ENCODE measurements at places on chromosomes 7 and 10.

DNA sequence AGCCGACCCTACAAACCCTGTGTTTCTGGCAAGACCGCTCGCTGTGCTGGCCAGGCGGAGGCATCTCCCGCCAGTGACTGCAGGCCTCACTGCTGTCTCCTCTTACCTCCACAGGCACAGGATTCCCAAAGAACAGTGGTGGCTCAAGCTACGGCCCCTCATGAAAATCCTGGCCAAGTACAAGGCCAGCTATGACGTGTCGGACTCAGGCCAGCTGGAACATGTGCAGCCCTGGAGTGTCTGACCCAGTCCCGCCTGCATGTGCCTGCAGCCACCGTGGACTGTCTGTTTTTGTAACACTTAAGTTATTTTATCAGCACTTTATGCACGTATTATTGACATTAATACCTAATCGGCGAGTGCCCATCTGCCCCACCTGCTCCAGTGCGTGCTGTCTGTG, 36.2 kb downstream of the PITRM1 start:
- DNase-seq = no peak

DNA sequence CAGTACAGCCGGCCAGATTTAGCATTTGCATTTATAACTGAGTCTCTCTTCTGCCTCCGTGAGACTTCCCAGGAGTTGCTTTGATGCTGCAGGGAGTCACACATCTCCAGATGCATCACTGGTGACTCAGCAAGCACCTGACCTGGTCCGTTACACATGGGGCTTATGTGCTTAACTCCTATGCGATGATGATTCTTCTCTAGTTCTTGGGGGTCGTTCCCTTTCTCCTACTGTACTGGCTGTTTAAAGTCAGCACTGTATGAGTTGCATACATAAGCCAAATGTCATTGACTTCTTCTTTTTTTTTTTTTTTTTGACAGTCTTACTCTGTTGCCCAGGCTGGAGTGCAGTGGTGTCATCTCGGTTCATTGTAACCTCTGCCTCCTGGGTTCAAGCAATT, 13.0 kb upstream of the AKR1E2 start:
- peak; percentile 57 for DNase-seq

- DNase-seq = no peak
Observed at GRCh38 chr7:41536873-41537665, 165.8 kb downstream of the INHBA start.

GRCh38 chr7:149300620-149301285, 38.8 kb downstream of the ZNF783 start:
- no peak for DNase-seq

DNA sequence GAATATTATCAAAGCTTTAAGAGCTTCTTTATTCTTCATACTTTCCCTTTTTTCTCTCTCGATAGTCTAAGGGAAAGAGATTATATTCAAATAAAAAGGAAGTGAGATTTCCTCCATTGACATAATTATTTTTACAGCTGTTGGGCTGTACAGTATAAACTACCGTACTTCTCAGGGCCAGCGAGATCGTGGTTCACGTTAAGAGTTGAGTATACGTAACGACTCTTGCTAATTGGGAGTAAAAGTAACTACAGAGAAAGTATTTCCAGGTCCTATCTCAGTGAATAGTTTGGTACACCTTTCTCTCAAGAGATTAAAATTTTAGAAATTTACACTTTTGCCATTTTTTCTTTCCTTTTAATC, 57.8 kb downstream of the INPP5F start:
- no peak for DNase-seq

DNA sequence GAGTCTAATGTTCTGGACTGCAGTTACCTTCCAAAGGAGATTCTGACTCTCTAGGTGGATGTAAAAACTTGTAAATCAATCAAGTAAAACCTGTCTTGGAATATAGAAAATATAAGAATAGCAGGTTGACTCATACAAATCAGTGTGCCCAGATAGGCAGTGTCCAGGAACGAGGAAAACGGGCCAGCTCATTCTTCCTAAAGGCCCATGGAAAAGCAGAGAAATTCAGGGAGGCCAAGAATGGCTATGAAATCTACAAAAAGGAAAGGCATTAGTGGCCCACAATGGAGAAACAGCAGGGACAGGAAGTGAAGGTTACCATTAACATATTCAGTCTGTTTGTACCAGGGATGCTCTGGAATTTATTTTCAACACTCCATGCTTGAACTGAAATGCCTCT, 14.9 kb downstream of the GLI3 start:
- no peak for DNase-seq

DNA sequence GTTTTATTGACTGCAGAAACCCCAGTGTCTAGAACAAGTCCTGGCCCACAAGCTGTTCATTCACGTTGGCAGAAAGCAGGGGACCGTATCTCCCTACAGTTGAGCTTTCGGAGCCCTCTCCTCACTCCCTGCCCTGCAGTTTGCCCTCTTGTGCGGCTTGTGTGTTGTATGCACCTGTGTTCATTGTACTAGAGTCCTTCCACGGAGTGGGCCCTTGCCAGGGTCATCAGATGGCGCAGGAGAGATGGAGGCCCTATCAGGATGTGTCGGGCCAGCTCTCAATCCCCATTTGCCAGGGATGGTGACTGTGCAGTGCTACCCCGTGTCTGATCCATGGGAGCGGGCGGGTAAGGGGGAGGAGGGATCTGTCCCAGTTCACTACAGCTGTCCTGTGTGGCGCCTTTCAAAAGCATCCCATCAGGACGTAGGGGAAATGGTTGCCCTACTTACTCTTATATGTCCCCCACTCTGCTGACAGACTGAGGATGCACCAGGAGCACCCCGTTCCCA, 77.4 kb upstream of the PRR15 start:
- no peak for DNase-seq

GRCh38 chr10:6328699-6329423, 126.1 kb downstream of the PFKFB3 start:
- no peak for DNase-seq

DNA sequence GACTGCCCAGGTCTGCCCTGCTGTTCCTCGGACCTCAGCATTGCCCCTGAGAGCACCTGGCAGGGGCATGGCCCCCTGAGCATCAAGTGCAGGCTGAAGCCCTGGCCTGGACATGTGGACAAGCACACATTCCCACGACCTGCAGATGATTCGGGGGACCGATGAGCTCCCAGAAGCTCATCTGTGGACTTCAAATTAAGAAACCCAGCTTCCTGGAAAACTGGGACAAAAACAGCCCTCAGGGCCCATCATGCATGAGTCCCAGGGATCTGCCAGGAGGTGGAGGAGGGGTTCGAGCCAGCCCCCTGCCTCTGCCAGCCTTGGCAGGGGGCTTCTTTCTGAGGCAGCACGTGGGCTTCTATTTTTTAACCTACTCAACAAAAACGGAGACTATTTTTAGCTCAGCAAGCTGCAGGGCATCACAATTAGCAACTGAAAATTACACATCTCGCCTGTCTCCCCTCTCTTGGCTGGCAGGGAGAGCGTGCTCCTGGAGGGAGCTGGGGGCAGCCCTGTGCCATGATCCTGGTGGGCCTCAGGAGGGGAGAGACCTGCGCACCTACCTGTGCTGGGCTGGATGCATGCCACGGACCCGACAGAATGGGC, 51.8 kb downstream of the RASGEF1A start:
- DNase-seq = no peak

DNA sequence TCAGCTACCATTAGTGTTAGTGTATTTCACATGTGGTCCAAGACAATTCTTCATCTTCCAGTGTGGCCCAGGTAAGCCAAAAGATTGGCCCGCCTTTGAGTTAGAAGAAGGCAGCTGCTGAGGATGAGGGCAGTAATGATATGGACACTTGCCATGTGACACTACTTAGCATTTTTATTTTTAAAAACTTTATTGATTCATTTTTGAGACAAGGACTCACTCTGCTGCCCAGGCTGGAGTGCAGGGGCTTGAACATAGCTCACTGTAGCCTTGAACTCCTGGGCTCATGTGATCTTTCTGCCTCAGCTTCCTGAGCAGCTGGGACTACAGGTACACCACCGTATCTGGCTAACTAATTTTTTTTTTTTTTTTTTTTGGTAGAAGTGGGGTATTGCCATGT, 12.3 kb upstream of the ACTR3B start:
- DNase-seq = no peak

GRCh38 chr10:16644146-16644545, 122.5 kb upstream of the C1QL3 start:
- DNase-seq = no peak

- DNase-seq = no peak
Observed at GRCh38 chr10:25076506-25077177, 60.2 kb downstream of the THNSL1 start.

DNA sequence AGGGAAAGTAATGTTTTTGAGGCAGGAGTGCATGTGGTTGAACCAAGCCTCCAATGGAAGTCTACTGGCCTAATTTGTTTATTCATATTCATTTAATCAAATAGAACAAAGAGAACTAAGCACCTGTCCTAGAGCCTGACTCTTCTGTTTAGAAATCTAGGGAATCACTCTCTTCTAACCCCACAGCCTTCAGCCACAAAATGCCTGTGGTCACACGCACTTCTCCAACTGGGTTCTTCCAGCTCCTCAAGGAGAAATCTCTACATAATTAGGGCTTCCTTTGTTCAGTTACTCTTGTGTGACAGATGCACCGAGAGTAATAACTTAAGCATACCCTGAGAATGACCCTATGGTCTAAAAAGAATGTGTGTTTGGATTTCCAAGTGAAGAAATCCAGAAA, 133.7 kb upstream of the NAMPT start:
- no peak for DNase-seq

DNA sequence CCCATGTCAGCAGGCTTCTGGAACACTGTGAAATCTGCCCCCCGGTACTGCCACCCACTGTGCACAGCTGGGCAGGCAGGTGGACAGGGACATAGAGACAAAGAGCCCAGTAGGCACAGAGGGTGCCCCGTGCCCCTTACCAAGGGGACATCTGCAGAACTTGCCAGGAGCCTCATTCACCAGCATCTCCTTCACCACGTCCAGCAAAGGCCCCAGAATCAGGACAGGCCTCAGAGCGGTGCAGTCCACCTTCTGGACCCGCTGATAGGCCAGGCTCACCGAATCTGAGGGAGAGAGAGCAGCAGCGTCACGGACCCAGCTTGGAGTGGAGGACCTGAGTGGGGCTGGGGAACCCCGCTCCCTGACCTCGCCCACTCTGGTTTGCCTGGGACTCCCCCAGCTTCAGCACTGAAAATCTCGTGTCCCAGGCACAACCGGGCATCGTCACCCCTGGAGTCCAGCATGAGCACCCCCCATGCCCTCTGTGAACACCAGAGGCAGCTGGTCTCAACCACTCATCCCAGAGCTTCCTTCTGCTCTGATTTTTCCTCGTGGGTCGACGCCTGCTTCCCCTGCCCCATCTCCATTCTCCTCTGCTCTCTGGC, 130.1 kb downstream of the DLG5 start:
- no peak for DNase-seq

DNA sequence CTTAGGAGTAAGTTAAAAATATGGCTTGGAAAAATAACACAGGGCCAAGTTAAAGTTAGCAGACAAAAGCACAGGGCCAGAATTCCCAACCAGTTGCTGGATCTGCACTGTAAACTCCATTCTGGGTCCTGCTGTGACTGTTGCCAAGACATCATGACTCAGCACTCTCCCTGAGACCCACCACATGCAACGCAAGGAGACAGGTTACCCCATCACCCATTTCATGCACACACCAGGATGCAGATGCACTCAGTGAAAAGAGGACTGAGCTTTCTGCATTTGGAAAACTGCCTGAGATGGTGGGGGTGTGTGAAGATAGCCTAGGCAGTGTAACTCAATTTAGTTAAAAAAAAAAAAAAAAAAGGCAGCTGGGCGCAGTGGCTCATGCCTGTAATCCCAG, 97.6 kb upstream of the ZNF438 start:
- DNase-seq = peak; percentile 64

DNA sequence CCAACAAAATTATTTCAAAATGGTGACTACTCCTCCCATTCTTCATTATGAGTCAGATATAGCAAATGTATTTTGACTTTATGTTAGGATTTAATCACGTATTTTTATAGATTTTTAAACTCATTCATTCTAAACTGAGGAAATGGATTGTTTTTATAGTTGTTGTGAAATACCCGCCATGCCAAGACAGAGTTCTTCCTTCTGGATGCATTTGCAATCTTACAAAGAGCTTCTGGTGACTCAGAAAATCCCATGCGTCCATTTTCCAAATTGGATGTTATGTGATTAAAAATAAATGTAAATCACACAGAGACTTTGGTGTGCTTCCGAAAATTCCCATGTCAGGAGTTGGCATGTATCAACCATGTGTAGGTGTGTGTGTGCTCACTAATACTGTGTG, 179.3 kb downstream of the TRIL start:
- DNase-seq = peak; percentile 32

GRCh38 chr7:134662166-134662870, 15.7 kb downstream of the BPGM start:
- no peak for DNase-seq

- no peak for DNase-seq
Observed at GRCh38 chr7:124034754-124035100, 1.9 kb upstream of the TMEM229A start.

GRCh38 chr7:32506266-32507054, 11.2 kb downstream of the AVL9 start:
- peak; percentile 77 for DNase-seq

Measured in GM03348 (cell line).